ENCODE measurements at places on chromosomes 13 and 19. TPM values are rescaled to one million over a fixed set of nuclear protein-coding genes. Genes with fewer than 3 reads are reported as not detected.

The EHD2 gene
- 0.86 TPM for total RNA-seq

The ZNF486 gene
- total RNA-seq = 3.7 TPM

GRCh38 chr19:36151144-36152018, 866 bp downstream of the COX7A1 start:
- peaks cover 37% of the 10 kb centered on the region for H3K36me3 ChIP-seq
- H3K27ac ChIP-seq = no peak overlapping the region
- DNase-seq = no peak
- no peak overlapping the region for H3K4me3 ChIP-seq
- no peaks in the 10 kb centered on the region for H3K27me3 ChIP-seq

DNA sequence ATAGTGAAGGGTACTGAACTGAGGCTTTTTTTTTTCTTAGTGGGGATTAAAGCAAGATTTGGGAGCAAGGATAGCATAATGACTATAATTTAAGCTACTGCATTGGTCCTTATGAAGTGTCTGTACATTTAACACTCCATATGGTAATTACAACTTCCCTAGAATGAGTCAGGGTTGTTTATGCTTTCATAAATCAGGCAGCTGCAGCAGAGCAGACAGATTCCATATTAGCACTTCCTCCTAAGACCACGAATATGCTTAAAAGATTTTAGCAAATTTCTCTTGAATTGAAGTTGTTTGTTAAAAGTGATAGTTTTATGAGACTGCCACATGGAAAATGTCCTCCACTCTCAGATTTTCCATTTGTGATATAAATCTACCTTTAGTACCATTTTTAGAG, 401.1 kb upstream of the SPRY2 start:
- no peaks in the 10 kb centered on the region for H3K36me3 ChIP-seq
- no peak overlapping the region for H3K27ac ChIP-seq
- H3K4me1 ChIP-seq = no peaks in the 10 kb centered on the region

DNA sequence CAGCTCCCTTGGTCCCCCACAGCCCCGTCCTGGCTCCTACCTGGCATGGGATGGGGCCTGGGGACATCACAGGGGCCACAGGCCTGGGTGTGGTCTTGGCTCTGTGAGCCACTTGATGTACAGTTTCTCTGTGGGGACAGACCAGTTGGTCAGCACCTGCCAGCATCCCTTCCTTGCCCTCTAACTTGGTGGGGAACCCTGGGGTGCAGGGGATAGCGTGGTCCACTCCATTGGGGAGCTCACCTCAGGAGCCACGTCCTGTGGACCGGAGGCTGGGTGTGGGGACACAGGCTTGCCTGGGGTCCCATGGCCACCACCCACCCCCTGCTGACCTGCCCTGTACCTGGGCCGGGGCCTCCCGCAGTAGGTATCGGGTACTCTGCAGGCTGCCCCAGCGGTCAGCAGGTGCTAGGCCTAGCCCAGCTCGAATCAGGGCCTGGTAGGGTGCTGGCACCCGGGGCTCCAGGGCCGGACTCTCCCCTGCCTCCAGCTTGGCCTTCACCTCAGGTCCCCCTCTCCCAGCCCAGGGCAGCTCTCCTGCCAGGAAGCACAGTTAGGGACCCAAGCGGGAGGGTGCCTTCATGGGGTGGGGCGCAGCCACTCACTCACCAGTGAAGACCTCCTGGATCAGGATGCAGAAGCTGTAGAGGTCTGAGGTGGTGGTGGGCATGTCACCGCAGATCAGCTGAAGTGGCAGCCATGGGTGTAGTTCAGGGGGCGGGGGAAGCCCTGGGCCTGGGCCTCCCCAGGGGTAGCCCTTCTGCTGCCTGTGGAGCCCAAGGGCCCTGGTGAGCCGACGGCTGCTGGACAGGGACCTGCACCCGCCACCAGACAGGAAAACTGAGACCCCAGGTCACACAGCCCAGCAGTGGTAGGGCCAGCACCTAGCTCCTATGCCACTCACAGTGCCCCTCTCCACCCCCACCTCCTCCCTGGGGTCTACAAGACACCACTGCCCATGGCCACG, 14.9 kb downstream of the ARHGAP33 start:
- no peaks in the 10 kb centered on the region for H3K27me3 ChIP-seq
- DNase-seq = no peak
- no peaks in the 10 kb centered on the region for H3K36me3 ChIP-seq
- H3K4me1 ChIP-seq = no peaks in the 10 kb centered on the region
- H3K27ac ChIP-seq = no peak overlapping the region

Measured in CD4-positive, CD25-positive, alpha-beta regulatory T cell (primary cell).